ENCODE measurements at places on chromosomes 13 and 19.
A peak's percentile ranks its signal among the peaks of the same experiment; 100 is the strongest.

DNA sequence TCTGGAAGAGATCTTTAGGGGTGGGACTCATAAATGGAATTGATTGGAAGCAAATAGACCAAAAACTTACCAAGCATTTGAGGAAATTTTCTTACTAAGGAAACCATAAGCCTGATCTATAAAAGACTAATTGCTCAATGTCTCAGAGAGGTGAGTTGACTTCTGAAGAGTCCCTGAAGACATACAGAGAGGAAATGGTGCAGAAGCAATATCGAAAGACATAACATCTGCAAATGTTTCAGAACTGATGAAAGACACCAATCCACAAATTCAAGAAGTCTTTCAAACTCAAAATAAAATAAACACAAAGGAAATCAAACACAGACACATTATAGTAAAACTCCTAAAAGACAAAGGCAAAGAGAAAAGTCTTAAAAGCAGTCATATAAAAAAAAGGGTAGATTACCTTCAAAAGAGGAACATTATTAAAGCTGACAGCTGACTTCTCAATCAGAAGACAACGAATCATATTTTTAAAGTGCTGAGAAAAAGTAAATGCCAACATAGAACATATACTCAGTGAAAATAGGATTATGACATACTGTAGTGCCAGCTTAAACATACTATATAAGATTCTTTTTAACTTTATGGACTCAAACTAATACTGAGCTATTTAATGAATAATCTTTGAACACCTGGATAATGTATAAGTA, 45.4 kb upstream of the CALM3 start:
- DNase-seq: no peak

DNA sequence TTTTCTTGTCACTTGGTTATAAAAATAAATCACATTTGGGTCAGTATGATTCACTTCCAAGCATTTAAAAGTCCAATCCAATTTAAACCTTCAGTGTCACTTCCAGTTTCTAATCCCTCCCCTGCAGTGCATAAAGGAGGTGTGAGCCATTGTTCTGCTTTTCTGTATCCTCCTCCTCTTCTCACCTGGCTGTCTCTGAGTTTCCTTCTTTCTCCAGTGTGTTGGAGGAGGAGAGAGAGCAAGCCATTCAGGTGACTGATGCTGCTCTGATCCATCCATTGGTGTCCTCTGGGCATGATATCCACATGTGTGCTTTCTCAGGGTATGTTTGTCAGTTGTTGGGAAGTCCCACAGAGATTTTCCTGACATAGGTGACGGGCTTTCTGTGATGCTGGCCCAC, 1.2 kb downstream of the NUDT15 start:
- peak; percentile 40 for DNase-seq

- DNase-seq: peak; percentile 34
Observed at GRCh38 chr19:12163826-12164225, 930 bp downstream of the ZNF136 start.

GRCh38 chr19:38974624-38975213, 823 bp downstream of the FBXO17 start:
- no peak for DNase-seq

GRCh38 chr13:77859450-77859849, 59.2 kb downstream of the EDNRB start:
- no peak for DNase-seq

DNA sequence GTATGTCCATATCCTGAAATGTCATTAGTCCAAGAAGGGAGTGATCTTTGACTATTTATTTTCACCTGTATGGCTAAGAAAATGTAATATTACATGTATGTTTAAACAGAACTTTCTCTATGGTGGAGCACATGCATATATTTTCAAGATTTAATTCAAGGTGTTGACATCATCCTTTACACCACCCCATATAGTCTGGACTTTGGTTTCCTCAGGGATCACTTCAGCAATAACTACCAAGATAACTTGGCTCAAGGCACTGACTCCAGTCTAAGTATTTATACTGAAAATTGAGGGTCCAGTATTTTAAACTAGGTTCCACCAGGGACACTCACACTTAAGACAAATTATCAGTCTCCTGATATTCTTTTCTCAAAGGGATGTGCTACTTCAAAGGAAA, 660.6 kb downstream of the EFNB2 start:
- DNase-seq: no peak

DNA sequence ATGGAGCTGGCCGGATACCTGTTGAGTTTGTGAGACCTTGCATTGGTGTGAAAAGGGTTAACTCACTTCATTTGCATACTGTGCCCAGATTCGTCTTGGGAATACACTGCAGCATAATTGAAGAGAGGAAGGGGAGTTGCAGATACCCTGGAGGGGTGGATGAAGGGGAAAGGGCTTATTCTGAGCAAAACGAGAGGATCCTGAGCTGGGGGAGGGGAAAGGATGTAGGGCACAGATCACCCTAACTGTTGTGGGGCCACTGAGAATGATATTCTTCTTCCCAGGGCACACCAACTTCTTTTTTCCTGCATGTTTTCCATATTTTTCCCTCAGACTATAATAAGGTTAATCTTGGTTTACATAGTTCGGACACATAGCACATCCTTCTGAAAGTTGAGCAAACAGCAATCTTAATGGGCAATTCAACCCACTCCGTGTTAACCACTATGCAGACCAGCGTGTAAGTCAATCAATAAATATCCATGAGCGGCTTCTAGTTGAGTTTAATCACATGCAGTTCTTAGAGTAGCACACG, 11.7 kb upstream of the PTPRS start:
- DNase-seq: no peak

GRCh38 chr13:103349211-103349980, 283.2 kb upstream of the SLC10A2 start:
- no peak for DNase-seq

- DNase-seq: no peak
Observed at GRCh38 chr19:52296400-52296772, 583 bp upstream of the ZNF480 start.

DNA sequence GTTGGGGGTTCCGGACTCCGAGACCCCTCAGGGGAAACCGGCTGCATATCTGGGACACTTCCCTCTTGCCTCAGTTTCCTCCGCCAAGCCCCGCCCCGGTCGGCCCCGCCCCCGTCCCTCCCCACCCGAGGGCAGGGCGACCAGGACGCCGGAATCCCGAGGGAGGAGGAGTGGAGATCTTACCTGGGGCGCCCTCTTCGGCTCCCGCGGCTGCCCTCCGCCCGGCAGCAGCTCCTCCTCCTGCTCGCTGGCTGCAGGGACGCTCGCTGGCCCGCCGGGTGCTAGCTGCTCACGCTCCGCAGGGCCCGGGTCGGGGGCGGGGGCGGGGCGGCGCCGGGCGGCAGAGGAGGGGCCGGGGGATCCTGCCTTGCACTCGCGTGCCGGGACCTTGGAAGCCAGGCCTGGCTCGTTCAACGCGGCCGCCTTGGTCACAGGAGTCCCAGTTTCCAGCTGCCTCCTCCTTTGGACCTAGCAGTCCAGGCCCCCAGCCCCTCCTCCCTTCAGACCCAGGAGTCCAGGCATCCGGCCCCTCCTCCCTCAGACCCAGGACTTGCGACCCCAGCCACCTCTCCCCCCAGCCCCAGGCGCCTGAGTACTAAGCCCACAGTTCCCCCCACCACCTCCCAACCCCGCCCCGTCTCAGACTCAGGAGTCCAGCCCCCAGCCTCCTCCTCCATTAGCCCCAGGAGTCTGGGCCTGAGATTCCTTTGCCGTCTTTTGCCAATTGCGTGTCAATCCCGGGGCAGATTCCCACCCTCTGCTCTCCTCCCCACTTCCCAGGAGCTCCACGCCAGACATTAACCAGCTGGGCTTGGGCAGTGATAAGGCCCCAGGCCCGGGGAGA, at the start of gene NTF4:
TSS of gene NTF4 (minus strand) at position 51 of the 844 bp plus-strand sequence. CDS start 2,821 bp downstream, outside the sequence.
- DNase-seq: no peak

All from GM13977 (cell line).